ENCODE measurements at places on chromosomes 16 and 17.

- no peak for DNase-seq
Observed at GRCh38 chr17:70767102-70767701, 597.9 kb downstream of the KCNJ2 start.

- no peak for DNase-seq
Observed at GRCh38 chr17:78610951-78611511, 33.8 kb upstream of the DNAH17 start.

DNA sequence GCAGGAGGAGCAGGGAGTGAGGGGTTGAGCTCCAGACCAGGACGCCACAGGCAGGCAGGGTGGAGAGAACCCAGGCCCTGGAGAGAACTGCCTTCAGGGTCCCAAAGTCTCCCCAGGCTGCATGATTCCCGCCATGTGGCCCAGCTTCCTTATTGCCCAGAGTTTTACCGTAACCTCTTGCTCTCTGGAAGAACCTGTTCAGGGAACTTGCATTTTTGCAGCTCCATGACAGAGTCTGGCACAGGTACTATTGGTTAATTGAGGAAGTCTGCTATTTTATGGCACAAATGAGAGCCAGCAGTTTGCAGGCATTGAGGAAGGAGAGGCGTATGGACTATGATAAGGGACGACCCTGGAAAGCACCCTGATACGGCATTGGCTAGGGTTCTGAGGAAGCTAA lies 11.6 kb upstream of the NOS2 start:
- DNase-seq: no peak

GRCh38 chr17:38719943-38720641 lies 10.0 kb upstream of the CISD3 start:
- DNase-seq: no peak

GRCh38 chr17:8159459-8160223 lies 3.1 kb downstream of the VAMP2 start:
- DNase-seq: no peak

DNA sequence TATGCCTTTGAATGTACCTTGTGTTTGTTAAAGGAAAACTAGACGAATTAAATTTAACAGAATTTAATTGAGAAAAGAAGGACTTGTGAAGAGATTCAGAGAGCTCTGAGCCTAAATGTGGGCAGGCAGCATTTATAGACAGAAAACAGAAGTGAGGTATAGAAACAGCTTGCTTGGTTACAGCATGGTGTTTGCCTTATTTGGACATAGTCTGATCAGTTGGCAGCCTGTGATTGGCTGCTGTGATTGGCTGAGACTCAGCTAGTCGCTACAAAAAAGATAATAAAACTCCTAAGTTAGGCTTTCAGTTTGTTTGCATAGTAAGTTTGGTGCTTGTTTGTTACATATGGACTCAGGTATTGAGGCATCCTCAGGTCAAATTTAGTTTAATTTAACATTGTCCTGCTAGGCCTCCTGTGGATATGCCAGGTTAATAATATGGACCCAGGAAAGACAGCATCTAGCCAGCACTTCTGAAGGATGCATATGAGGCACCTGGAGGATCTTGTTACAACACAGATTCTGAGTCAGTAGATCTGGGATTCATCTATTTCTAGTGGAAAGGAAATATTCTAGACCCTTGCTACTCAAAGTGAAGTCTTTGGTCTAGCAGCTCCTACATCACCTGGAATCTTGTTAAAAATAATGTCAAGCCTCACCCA lies 43.4 kb downstream of the SLFN5 start:
- DNase-seq: no peak

DNA sequence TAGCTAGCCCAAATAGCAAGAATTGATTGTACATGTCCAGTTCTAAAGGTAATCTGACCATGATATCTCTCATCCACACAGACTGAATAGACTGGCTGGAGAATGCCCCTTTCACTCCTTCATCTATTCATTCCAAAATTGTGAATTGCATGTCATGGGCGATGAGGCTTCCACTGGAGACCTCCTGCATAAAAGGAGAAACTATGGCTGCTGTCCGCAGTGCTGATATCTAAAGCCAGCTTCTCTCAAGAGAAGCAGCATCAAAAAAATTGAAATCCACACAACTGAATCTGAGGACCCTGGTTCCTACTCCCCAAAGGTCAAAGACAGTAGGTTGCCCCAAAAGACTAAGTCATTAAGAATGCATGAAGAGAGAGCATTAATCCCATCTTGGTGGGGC lies 7.9 kb upstream of the SCNN1G start:
- no peak for DNase-seq

DNA sequence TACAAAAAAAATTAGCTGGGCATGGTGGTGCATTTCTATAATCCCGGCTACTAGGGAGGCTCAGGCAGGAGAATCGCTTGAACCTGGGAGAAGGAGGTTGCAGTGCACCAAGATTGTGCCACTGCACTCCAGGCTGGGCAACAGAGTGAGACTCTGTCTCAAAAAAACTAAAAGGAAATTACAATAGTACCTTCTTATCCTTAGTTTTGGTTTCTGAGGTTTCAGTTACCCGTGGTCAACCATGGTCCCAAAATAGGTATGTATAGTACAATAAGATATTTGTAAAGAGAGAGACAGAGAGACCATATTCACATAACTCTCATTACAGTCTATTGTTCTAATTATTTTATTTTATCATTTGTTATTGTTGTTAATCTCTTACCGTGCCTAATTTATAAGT lies 24.3 kb upstream of the MYH10 start:
- no peak for DNase-seq

GRCh38 chr17:31806921-31807320 lies 52.1 kb downstream of the COPRS start:
- no peak for DNase-seq

GRCh38 chr17:81552244-81553017 lies at the start of gene FAAP100:
FAAP100 (minus strand) TSS chr17:81552353; CDS start chr17:81552330, 23 bp downstream.
- DNase-seq: peak; percentile 51

DNA sequence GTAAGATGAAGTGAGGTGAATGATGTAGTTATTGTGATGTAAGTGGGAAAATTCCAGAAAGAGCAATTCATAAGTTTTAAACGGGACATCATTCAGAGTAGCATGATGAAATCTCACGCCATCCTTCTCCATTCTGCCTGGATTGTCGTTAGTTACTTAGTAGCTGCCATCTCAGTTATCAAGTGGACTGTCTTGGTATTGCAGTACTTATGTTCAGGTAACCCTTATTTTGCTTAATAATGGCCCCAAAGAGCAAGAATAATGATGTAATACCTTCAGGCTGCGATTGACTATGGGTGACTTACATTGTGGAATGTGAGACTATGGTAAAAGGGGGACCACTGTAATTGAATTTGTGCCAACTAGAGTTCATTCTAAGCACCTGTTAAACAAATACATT lies 234.1 kb upstream of the TOM1L1 start:
- DNase-seq: no peak

DNA sequence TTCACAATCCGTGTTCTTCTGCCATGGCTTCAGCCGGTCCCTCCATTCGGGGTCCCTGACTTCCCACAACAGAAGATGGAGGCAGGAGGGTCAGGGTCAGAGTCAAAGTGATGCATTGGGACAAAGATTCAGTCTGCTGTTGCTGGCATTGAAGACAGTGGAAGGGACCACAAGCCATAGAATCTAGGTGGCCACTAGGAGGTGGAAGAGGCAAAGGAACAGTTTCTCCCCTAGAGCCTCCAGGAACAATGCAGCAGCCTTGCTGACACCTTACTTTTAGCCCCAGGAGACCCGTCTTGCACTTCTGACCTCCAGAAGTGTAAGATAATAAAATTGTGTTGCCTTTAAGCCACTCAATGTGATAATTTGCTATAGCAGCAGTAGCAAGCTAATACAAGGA lies 55.9 kb downstream of the MFSD11 start:
- DNase-seq: no peak

- DNase-seq: no peak
Observed at GRCh38 chr17:80880648-80880985, 111.0 kb upstream of the CHMP6 start.

DNA sequence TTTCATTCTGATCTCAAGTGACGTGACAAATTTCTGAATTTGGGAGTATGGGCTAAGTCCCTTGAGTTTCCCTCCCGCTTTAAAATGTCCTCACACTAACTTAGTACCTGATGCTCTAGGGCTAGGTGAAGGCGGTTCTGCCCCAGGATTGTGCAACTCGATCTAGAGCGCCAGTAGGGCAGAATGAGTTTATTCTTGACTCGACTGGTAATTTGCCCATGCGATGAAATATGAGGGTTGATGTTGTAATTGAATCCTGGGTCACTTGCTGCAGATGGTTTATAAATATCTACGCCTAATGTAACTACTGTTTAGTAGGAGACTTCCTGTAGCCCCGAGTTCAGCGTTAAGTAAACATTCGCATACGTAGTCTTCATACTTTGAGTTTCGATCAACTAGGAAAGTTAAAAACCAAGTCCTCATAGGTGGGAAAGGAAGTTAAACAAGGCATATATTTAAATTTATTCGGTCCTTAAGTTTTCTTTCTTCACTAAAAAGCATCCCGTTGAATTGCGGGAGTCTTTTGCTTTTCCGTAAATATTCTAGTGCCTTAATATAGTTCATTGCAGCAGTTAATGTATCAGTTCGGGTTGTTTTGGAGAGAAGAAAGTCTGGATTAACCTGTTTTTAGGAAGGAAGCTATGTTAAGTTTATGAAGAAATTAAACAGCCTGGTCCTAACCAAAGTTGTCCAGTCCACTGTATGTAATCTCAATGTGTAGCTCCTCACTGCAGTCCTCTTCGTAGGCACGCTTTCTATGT lies 1.6 kb downstream of the CTCF start:
- DNase-seq: no peak

DNA sequence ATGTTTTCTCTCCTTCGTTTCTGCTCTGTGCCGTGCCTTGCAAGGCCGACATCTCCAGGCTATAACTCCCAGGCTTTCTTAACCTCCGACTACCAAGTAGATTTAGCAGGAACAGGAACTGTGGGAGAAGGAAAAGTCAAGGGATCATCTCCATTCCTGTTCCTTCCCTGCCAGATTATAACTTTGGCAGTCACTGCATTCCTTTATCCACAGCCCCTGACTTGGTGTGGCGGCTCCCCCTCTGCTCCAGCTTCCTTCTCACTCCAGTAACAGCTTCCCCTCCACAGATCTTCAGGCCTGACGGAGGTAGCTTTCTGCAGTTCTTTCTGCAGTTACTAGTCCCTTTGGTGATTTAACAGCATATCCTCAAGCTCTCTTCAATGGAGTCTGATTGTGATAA lies 234.6 kb upstream of the MON1B start:
- no peak for DNase-seq

DNA sequence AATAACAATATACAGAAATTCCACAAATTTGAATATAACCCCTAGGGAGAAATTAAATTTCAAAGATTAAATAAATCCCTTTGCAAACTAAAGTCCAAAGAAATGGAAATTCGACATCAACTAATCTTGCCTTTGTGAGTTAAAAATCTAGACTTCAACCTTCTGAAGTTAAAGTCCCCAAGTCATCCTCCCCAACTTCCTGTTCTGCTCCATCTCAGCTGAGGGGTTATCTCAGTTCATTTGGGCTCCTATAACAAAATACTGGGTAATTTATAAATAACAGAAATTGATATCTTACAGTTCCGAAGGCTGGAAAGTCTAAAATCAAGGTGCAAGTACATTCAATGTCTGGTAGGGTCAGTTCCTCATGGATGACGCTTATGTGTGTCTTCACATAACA lies 22.8 kb upstream of the KDM6B start:
- no peak for DNase-seq

- DNase-seq: no peak
Observed at GRCh38 chr17:67585077-67585602, 132.6 kb upstream of the NOL11 start.

GRCh38 chr17:28961391-28961790 lies 10.1 kb upstream of the PHF12 start:
- DNase-seq: no peak

DNA sequence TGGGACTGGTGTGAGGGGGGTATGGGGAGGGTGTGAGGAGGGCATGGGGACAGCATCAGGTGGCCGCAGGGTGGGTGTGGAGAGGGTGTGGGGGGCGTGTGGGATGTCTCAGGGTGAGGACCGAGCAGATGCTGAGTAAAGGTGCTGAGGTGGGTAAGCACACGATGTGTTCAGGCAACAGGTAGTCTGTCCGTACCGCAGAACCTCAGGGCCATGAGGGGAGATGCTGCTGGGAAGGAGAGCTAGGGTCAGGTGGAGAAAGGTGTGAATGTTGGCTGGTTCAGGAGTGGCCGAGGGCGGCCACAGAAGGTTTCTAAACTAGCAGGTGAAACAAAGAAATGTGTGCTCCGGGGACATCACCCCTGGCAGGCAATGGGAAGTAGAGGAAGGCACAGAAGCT lies 80.0 kb upstream of the CDH5 start:
- no peak for DNase-seq

GRCh38 chr16:56145369-56145768 lies 45.9 kb upstream of the GNAO1 start:
- DNase-seq: no peak

DNA sequence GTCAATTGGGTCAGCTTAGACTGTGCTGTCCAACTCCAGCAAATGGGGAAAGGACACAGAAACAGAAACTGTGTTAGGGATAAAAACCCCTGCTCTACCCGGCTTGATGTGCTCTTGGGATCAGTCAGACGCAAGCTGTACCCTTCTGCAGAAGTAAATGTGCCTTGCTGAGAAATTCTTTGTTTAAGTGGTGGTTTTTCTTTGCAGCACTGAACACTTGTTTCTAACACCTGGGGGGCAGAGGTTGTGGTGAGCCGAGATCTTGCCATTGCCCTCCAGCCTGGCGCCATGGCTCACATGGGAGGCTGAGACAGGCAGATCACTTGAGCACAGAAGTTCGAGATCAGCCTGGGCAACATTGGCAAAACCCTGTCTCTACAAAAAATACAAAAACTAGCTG lies 18.5 kb upstream of the ARL4D start:
- DNase-seq: no peak

DNA sequence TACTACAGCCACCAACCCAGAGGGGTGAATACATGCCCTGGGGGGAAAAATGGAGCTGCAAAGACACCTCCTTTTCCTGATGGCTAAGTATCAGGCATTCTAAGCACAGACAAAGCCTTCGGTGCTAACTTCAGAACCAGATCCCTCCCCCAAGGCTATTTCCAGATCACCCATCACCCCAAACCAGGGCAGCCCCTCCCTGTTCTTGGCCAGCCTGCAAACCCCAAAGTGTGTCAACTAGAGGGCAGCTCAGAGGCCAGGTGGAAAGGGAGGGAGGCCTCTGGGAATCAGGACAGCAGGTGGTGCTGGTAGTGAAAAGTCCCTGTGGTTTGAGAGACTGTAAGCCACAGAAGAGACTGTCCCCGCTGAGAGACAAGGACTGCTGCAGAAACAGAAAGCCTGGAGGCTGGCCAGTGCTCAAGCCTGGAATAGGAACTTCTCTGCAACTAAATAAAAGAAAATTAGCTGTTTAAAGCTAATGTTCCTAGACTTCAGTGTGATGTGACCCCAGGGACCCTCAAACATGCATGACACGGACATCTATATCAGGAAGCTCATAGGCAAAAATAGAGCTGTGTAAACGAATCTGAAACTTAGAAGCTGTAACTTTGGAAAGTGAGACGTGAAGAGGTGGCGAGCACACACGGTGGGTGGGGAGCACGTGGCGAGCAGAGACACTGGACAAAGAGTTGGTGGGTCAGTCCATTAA lies 9.1 kb downstream of the TUBG1 start:
- no peak for DNase-seq

GRCh38 chr16:31332544-31332943 lies 22.4 kb upstream of the ITGAX start:
- DNase-seq: no peak
